Coronary artery (tissue), 2 donors: ENCODE measurements at places on chromosomes 5 and 9.

DNA sequence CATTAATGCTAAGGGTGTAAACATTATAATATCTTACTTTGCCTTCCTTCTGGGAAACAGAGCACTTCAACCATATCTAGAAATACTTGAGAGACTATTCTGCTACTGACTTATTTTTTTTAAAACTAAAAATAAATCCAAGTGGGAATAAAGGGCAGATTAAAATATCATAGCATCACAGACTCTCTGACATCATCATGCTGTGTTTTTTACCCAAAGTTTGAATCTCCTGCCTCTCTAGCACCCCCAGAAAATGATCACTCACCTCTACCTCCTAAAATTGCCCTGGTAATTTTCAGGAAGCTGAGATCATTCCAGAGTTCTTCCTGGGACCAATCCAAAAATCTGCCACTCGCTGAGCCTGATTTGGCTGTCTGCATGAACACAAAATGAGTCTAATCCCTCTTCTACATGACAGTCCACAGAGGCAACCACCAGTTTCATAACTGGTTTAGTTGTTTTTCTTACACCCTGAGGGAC lies 813.8 kb upstream of the DMAC1 start:
- no peak for DNase-seq

GRCh38 chr5:113178073-113178779 lies 201.6 kb downstream of the DCP2 start:
- no peak for DNase-seq

- no peak for DNase-seq
Measured at GRCh38 chr5:179301796-179302195, 43.5 kb downstream of the ADAMTS2 start.

DNA sequence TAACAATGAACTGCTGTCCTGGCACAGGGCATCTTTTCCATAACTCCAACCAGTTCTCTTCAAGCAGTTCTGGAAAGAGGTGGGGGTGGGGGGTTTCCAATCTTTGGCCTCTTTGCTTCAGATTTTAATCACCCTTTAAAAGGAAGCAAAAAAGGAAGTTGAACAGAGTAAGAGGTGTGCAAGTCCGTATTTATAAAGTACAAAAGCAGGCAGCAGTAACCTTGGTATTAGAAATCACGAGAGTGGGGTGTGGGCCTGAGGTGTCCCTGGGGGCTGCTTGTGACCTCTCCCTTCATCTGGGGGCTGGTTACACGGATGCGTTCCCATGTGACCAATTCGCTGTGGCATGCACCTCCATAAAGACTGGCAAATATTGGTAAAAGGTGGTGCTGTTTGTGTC lies 70.5 kb downstream of the PTCH1 start:
- DNase-seq = no peak

- DNase-seq = no peak
Measured at GRCh38 chr5:149781612-149782011, 51.5 kb downstream of the PPARGC1B start.

DNA sequence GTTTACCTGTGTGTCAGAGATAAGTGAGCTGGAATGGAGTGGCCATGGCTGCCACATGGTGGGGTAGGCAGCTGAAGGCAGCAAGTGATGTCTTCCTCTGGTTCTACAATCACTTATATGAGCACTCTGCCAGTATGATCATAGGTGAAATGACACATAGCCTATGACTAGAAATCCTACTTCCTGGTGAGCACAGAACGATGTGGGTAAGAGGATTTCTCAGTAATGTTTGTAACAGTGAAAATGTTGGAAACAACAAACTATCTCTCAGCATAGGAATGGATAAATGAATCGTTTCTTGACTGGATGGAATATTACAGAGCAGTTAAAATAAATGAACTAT lies 187.0 kb upstream of the S1PR3 start:
- no peak for DNase-seq

- no peak for DNase-seq
Measured at GRCh38 chr9:108911820-108912219, 22.1 kb downstream of the ELP1 start.

DNA sequence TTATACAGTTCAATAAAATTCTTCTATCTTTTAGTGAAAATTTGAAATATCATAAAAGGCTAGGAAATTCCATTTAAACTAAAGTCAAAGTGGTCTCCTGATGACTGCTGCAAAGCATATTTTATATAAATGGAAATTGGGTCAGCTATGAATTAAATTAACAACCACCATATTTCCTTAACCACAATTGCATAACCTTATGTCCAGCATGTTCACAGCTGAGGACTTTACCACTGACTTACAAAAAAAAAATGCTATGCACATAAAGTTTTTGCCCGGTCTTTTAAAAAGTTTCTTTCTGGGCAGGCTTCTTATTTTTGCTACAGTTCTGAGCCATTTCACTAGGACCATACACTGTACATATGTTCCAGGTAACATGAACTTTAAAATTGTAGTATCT lies 208.6 kb upstream of the RGMB start:
- no peak for DNase-seq

- no peak for DNase-seq
Measured at GRCh38 chr9:99628285-99628684, 193.4 kb upstream of the NR4A3 start.
